Gastrocnemius medialis (tissue), 4 donors: ENCODE measurements at places on chromosomes 3 and 15.
A peak's percentile ranks its signal among the peaks of the same experiment; 100 is the strongest.

- H3K27ac ChIP-seq: no peak overlapping the region
- H3K4me3 ChIP-seq: no peak overlapping the region
- H3K4me1 ChIP-seq: peaks cover 5% of the 10 kb centered on the region
- no peaks in the 10 kb centered on the region for H3K36me3 ChIP-seq
Observed at GRCh38 chr3:140854961-140855360, 86.7 kb upstream of the SLC25A36 start.

GRCh38 chr3:174776123-174776522 lies 83.0 kb upstream of the NAALADL2 start:
- H3K4me3 ChIP-seq: no peak overlapping the region
- no peak for DNase-seq
- no peaks in the 10 kb centered on the region for H3K27me3 ChIP-seq
- no peaks in the 10 kb centered on the region for H3K36me3 ChIP-seq
- no peaks in the 10 kb centered on the region for H3K4me1 ChIP-seq

GRCh38 chr3:57983734-57984518 lies 24.3 kb upstream of the FLNB start:
- no peak overlapping the region for H3K4me3 ChIP-seq
- DNase-seq: peak; percentile 22
- H3K27me3 ChIP-seq: no peaks in the 10 kb centered on the region
- peaks cover 5% of the 10 kb centered on the region for H3K4me1 ChIP-seq
- no peak overlapping the region for H3K27ac ChIP-seq
- no peaks in the 10 kb centered on the region for H3K36me3 ChIP-seq

DNA sequence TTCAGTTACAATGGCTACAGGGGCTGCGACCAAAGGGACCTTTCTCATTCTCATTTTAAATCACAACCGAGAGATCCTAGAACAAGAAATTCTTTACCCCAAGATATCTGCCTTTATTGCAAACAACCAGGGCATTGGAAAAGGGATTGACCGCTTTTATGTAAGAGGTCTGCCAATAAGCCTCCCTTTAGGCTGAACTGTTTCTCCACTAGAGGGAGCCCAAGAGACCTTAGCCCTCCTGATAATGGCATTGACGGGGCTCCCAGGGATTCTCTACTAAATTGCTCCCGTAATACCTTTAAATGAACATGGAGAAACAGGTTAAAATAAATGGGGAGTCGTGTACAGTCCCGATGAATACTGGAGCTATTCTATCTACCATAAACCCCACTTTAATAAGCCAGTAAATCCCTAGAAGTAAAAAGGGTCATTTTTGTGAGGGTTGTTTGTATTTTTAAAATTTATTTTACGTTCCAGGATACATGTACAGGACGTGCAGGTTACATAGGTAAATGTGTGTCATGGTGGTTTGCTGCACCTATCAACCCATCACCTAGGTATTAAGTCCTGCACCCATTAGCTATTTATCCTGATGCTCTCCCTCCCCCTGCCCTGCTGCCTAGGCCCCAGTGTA lies 7.5 kb upstream of the IGSF10 start:
- no peak for DNase-seq
- H3K36me3 ChIP-seq: no peaks in the 10 kb centered on the region
- no peaks in the 10 kb centered on the region for H3K27me3 ChIP-seq
- H3K27ac ChIP-seq: no peak overlapping the region
- H3K4me3 ChIP-seq: no peak overlapping the region

DNA sequence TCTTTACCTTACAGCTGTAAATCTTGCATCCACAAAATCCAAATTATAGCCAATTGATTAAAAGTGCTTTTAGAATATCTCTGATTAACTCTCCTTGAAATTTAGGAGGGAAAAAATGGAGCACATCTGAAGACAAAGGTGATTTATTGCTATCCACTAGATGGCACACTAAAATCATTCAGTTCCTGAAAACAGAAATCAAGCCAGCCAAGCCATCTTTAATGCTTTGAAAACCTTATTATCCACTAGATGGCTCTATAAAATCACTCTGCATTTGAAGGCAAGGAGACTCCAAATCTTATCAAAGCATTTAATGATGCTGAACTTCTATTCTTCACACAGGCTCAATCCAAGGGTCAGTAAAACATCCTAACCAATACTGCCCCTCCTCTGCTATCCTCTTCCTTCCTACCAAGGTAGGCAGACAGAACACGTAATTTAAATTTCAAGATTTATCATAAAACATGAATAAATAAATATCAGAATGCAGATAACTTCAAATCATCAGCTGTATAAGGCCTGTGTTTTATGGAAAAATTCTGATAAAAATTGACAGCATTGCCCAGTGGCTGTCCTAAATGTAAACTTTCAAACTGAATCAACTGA lies 48.4 kb downstream of the GOLIM4 start:
- peaks cover 6% of the 10 kb centered on the region for H3K36me3 ChIP-seq
- no peak for DNase-seq
- H3K4me1 ChIP-seq: peaks cover 29% of the 10 kb centered on the region
- H3K27me3 ChIP-seq: no peaks in the 10 kb centered on the region

- H3K27ac ChIP-seq: no peak overlapping the region
- H3K4me3 ChIP-seq: no peak overlapping the region
Observed at GRCh38 chr15:48636511-48636910, 9.0 kb downstream of the FBN1 start.

GRCh38 chr3:170357176-170358041 lies at the start of gene SKIL:
SKIL (plus strand) TSS chr3:170357715; CDS start chr3:170360332, 2,617 bp downstream.
- H3K27me3 ChIP-seq: no peaks in the 10 kb centered on the region
- H3K4me3 ChIP-seq: peak within 1 kb of the TSS; percentile 86
- peak within 1 kb of the TSS; percentile 99 for H3K27ac ChIP-seq
- H3K36me3 ChIP-seq: no peaks in the 10 kb centered on the region
- DNase-seq: peak; percentile 97

- no peak overlapping the region for H3K4me3 ChIP-seq
- DNase-seq: no peak
- H3K36me3 ChIP-seq: no peaks in the 10 kb centered on the region
- peaks cover 10% of the 10 kb centered on the region for H3K4me1 ChIP-seq
- H3K27me3 ChIP-seq: no peaks in the 10 kb centered on the region
Observed at GRCh38 chr3:107953722-107954121, 137.1 kb downstream of the CD47 start.

GRCh38 chr3:37935756-37936666 lies 54.6 kb upstream of the VILL start:
- no peak for DNase-seq
- H3K27me3 ChIP-seq: no peaks in the 10 kb centered on the region
- H3K36me3 ChIP-seq: no peaks in the 10 kb centered on the region
- no peak overlapping the region for H3K4me3 ChIP-seq
- H3K4me1 ChIP-seq: peaks cover 22% of the 10 kb centered on the region
- no peak overlapping the region for H3K27ac ChIP-seq

GRCh38 chr3:73394240-73394639 lies 230.5 kb downstream of the PDZRN3 start:
- H3K36me3 ChIP-seq: no peaks in the 10 kb centered on the region
- peaks cover 7% of the 10 kb centered on the region for H3K4me1 ChIP-seq
- H3K27ac ChIP-seq: no peak overlapping the region
- DNase-seq: no peak

DNA sequence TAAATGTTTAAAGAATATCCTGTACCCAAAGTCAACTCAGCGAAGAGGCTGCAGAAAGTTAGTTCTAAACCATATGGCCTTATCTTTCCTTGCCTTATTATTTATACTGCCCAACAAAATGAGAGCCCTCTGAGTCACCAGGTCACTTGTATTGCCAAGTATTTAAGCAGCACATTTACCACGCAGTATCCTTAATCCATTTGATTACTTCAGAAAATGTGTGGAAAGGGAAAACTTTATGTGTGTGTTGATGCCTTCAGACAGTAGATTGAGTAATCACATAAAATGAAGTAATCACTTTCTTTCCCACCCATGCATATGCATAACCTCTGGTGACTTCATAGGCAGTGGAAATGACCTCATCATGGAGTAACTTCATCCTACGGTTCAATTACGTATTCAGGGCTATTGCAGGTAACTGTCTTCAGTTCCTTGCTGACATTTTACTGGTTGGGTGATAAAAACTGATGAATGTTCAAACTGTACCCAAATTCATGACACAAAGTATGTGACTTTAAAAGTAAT lies 7.5 kb upstream of the CADPS start:
- no peaks in the 10 kb centered on the region for H3K27me3 ChIP-seq
- no peaks in the 10 kb centered on the region for H3K4me1 ChIP-seq

DNA sequence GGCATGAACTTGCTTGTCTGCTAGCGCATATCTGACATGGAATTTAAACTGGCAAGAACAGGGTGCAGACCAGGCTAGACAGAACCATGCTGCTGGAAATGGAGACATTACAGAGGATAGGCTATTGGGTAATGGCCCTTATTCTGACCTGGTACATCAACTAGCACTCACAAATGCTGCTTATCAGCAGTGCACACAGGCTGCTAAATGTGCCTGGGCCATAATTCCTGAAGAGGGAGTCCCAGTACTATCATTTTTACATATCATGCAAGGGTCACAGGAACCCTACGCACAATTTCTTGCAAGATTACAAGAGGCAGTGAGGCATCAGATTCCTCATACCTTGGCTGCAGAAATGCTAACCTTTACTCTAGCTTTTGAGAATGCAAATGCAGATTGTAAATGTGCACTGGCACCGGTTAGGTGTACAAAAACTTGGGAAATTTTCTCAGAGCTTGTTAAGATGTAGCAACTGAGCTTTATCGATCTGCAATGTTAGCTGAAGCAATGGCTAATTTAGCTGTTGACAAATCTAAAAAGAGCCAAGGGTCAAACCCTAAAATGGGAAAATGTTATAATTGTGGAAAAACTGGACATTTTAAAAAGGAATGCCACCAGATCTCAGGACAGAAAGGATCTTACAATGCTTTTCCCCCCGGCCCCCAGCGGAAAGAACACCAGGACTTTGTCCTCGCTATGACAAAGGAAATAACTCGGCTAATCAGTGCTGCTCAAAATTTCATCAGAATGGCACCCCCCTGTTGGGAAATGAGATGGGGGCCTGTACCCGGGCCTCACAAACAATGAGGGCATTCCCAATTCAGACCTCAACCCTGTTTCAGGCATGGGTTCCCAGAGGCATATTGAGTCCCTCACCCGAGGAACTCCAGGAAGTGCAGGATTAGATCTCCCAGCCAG lies 21.1 kb downstream of the CCRL2 start:
- no peak overlapping the region for H3K4me3 ChIP-seq
- no peak overlapping the region for H3K27ac ChIP-seq
- no peak for DNase-seq
- H3K36me3 ChIP-seq: no peaks in the 10 kb centered on the region
- H3K27me3 ChIP-seq: no peaks in the 10 kb centered on the region
- H3K4me1 ChIP-seq: no peaks in the 10 kb centered on the region

GRCh38 chr3:175741951-175742350 lies 882.8 kb downstream of the NAALADL2 start:
- no peak for DNase-seq
- no peaks in the 10 kb centered on the region for H3K36me3 ChIP-seq
- no peaks in the 10 kb centered on the region for H3K27me3 ChIP-seq

DNA sequence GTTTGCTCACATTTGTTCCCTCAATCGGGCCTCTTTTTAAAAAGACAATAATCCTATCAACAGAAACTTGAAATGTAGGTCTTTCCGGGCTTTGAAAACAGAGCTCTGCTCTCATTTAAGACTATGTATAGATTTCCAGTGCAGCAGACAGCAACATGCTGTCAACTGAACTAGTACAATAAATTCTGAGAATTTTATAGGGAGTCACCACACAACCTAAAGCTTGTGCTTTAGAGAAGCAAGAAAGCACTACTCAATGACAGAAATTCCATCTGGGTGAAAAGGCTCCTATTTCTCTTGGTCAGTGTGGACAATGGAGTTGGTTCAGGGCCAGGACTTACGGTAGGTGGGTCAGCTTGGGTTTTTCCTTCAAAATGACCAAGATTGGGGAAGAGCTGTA lies 583.5 kb downstream of the ROBO1 start:
- no peak for DNase-seq
- no peak overlapping the region for H3K4me3 ChIP-seq
- H3K27me3 ChIP-seq: no peaks in the 10 kb centered on the region
- no peaks in the 10 kb centered on the region for H3K36me3 ChIP-seq
- H3K27ac ChIP-seq: no peak overlapping the region

- peaks cover 8% of the 10 kb centered on the region for H3K4me1 ChIP-seq
- H3K36me3 ChIP-seq: no peaks in the 10 kb centered on the region
- no peak overlapping the region for H3K27ac ChIP-seq
- no peak for DNase-seq
- H3K27me3 ChIP-seq: no peaks in the 10 kb centered on the region
Observed at GRCh38 chr15:84888639-84889038, 4.2 kb downstream of the SLC28A1 start.

- no peak overlapping the region for H3K4me3 ChIP-seq
- no peak overlapping the region for H3K27ac ChIP-seq
- H3K4me1 ChIP-seq: no peaks in the 10 kb centered on the region
- no peak for DNase-seq
- H3K27me3 ChIP-seq: no peaks in the 10 kb centered on the region
- H3K36me3 ChIP-seq: no peaks in the 10 kb centered on the region
Observed at GRCh38 chr3:58900386-58900785, 149.4 kb downstream of the CFAP20DC start.

GRCh38 chr15:90265271-90266060 lies at the start of gene NGRN:
NGRN (plus strand) TSS chr15:90265672; CDS start chr15:90265713, 41 bp downstream.
- peak within 1 kb of the TSS; percentile 100 for H3K27ac ChIP-seq
- H3K36me3 ChIP-seq: no peaks in the 10 kb centered on the region
- peak; percentile 89 for DNase-seq
- H3K4me3 ChIP-seq: peak within 1 kb of the TSS; percentile 81
- H3K27me3 ChIP-seq: no peaks in the 10 kb centered on the region
- H3K4me1 ChIP-seq: peaks cover 54% of the 10 kb centered on the region

DNA sequence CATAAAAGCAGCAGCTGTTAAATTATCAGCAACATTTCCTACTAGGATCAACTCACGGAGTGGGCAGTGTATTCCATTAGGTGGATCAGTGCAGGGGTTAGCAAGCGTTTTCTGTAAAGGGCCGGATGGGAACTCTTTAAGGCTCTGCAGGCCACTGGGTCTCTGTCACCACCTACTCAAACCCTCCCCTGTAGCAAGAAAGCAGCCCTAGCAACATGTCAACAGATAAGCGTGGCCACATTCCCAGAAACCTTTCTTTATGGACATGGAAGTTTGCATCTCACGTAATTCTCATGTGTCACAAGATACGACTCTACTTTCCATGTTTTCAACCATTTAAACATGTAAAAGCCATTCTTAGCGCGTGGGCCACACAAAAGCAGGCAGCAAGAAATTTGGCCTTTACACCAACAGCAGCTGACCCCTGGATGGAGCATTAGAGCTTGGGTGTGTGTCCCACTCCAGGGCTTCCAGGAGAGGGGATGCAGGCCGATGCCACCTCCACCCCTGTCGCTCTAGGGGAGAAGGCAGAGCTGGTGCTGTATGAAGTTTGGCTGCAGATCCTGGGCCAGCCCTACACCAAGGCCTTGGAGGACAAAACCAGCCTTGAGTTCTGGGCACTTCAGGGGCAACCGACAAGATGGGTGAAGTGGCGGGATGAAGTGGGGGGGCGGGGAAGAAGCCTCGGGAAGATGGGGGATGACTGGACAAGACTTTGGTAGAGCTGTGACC lies 48.2 kb upstream of the CSPG4 start:
- DNase-seq: no peak
- H3K36me3 ChIP-seq: no peaks in the 10 kb centered on the region
- no peak overlapping the region for H3K4me3 ChIP-seq
- H3K27ac ChIP-seq: no peak overlapping the region
- no peaks in the 10 kb centered on the region for H3K27me3 ChIP-seq
- H3K4me1 ChIP-seq: peaks cover 6% of the 10 kb centered on the region
